ENCODE measurements at places on chromosomes 13 and 19. TPM values are rescaled to one million over a fixed set of nuclear protein-coding genes. Genes with fewer than 3 reads are reported as not detected.

The ZNF543 gene
- total RNA-seq, result 8.0 TPM

The C19orf73 gene
- total RNA-seq, result not detected

The CCNA1 gene
- total RNA-seq, result not detected

The SDHAF1 gene
- total RNA-seq, result 49.7 TPM

The RAB4B gene
- 20.7 TPM for total RNA-seq

The UBE2L5 gene
- not detected for total RNA-seq

The DCT gene
- total RNA-seq, result not detected

The ZNF486 gene
- 5.8 TPM for total RNA-seq

DNA sequence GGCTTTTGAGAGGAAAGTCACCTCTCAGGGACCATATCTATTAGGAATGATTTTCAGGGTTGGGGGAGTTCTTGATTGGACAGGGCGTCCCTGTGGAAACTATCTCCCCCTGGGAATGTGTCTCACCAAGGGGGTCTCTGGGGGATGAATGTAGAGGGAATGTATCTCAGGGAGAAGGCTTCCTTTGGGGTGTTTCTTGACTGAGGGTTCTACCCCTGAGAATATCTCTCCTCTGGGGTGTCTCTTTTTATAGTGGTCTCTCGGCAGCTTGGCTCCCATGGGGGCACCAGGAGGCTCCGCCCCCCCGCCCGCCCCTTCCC is 1.0 kb downstream of the RTBDN start:
- DNase-seq, result no peak

- DNase-seq, result peak; percentile 76
Measured at GRCh38 chr13:97976610-97977521, 23.4 kb downstream of the IPO5 start.

DNA sequence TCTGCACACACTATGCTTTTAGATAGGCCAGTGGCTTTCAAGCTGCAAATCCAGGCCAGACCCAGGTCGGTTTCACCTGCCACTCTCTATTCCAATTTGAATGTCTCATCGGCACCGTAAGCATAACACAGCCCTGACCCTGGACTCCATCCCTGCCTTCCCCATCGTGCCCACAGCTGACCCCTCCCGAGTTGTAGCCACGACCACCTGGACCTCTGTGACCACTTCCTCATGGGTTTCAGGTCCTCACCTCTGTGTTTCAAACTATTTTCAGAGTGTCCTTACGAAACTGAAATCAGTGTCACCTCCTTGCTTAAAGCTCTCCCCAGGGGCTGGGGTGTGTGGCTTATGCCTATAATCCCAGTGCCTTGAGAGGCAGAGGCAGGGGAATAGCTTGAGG is 9.0 kb upstream of the HSH2D start:
- no peak for DNase-seq

GRCh38 chr19:32810452-32810851 is 59.1 kb downstream of the SLC7A9 start:
- DNase-seq, result no peak

DNA sequence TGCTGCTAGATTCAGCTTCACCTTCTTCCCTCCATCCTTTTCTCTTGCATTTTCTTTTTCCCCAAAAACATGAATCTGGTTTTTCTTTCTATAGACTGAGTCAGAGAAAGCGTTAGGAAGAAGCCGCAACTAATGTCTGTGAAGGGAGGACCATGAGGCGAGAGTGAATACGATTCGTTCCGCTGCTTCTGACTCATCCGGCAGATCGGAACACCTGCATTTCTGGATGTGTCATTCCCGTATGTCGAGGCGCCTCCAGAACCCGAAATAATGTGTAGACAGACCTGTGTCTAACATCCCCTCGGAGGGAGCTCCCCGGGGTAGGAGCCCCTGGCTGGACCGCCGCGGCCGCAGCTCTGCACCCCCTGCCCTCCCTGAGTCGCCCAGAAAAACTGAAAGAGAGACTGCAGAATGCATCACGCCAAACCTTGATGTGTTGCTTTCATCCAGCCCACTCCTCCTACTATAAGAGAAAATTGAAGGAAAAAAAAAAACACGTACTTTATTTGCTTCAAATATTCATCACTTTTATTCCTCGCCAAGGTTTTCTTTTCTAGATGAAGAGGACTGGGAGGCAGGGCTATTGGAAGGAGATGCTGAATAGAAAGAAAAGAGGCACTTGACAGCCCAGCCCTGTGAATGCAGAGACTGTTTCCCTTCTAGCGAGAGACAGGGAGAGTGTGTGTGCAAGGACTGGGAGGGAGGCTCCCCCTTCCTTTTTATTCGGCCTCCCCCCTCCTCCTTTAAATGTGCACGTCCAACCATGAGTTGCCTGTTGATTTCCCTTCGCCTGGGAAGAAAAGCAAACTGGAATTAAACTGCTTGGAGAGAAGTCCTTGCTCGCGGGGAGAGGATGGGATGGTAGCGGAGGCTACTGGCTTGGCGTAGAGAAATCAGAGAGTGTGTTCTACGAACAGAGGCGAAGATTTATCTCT is 616 bp upstream of the PCDH17 start:
- DNase-seq, result peak; percentile 23

GRCh38 chr13:46810440-46810839 is 13.5 kb upstream of the ESD start:
- DNase-seq, result peak; percentile 43

GRCh38 chr13:75194717-75195462 is 287.1 kb downstream of the TBC1D4 start:
- no peak for DNase-seq

DNA sequence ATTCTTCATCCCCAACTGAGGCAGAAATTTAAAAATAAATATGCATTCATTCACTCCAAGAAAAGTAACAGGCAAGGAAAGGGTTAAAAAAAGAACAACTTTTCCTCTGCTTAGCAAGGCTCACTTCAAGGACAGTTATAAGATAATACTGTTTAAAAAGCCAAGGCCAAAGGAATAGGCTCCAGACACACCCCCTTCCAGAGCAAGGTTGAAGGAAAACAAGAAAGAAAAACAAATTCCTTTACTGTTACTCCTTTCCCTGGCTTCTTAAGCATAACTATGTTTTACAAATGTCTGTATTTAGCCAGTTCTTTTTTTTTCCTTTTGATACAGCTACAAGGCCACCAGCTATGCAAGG is 8.5 kb downstream of the SIGLEC11 start:
- DNase-seq, result no peak

- DNase-seq, result peak; percentile 69
Measured at GRCh38 chr19:4376991-4377781, 23.2 kb downstream of the SH3GL1 start.

- DNase-seq, result peak; percentile 81
Measured at GRCh38 chr13:84645196-84646012, 763.1 kb upstream of the SLITRK1 start.

- DNase-seq, result peak; percentile 43
Measured at GRCh38 chr13:106570299-106570852, 2.4 kb upstream of the ARGLU1 start.

DNA sequence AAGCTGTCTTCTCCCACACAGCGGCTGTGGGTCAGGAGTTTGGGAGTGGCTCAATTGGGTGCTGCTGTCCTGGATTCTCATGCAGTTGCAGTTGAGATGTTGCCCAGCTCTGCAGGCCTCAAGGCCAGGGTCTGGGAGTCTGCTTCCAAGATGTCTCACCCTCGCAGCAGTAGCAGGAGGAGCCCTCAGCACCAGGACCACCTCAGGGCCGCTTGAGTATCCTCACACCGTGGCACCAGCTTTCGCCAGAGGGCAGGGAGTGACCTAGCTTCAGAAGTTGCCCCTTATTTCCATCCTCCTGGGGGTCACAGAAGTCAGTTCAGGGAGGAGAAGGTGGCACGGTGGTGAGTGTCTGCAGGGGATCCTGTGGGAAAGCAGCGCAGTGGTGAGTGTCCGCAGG is 20.9 kb downstream of the TFDP1 start:
- DNase-seq, result no peak

DNA sequence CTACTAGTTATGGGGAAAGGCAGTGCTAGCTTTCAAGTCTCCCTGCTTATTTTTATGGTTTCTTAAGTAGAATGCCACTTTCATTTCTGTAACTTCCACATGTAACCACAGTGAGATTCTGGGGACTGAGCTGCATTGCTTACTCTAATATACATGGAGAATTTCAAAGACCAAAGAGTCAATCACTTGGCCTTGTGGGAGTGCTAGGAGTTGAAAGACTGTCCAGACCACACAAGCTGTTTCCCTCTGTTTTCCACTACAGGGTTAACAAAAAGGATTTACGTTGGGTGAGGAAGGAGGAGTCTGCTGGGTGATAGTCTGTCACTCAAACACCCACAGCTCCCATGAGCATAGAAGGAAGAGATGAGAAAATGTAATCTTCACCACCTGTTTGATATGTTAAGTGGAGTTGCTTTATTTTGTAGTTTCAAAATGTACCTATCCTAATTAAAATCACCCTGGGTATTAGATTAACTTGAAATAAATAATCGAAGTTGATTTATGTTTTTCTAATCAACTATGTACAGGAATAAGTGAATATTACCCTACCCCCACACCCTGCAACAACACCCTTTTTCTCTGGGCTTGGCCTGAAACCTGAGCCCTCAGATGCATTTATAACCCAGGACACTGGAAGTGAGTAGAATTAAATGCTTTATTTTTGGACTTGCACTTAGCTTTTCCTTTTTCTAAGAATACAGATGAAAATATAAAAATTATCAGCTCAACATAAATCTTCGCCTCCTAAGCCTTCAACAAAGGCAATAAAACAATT is 225.8 kb upstream of the SLC10A2 start:
- DNase-seq, result no peak

DNA sequence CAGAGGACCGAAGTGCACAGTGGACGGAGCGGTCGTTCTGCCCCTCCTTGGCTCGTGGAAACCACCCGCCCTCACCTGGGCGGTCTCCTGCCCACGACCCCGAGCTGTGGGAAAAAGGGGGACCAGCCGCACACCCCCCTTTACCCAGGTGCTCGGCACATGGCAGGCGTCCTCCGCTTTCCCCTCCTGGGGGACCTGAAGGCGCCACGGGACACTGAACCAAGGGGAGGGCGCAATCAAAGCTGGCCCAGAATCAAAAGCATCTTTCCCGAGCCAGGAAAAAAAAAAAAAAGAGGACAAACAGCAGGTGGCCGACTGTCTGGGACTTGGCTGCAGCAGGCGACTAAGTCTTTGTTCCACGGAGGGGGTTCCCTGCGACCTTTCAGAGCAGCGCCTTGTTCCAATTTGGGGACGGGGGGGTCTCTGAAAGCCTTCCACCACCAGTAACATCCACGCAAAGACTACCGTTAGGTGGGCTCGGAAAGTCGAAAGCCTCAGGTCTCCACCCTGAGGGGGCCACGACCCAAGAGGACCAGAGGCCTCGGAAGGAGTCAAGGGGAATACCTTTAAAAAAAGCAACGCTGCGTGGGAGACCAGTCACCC is 1.1 kb downstream of the MBD3 start:
- peak; percentile 32 for DNase-seq

DNA sequence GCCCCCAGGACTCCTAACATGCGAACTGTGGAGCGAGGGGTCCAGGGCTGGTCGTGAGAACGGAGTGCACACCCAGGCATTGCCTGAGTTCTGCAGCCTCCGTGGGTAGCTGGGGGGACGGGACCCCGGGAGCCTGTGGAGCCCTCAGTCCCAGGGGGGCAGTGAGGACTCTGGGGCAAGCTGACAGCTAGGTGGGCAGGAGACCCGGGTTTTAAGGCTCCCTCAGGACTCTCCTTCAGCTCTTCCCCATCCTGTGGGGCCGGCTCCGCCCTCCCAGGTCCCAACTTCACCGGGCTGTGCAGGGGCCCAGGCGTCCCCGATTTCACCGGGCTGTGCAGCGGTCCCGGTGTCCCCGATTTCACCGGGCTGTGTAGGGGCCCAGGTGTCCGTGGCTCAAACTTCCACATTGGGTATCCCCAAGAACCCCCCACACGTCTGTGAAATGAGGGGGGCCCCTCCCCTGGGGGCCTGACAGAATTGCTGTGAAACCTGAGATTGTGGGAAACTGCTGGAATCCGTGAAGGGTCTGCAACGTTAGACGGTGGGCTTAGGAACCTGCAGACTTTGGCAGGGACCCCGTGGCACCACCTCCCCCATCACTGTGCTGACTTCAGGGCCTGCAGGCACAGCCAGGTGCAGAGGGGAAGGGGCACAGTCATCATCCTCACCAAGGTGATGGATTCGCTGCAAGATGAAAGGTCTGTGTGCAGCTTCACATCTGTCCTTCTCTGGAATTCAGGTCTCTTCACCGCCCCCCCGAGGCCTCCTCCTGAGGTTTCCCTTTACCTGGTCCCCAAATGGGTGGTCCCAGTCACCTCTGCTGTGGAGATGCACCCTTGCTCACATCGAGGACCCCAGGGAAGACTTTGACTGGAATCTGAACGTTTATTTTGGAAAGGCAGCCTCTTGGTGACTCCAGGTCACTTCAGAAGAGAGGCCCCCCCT is 73.2 kb upstream of the MCF2L start:
- no peak for DNase-seq

DNA sequence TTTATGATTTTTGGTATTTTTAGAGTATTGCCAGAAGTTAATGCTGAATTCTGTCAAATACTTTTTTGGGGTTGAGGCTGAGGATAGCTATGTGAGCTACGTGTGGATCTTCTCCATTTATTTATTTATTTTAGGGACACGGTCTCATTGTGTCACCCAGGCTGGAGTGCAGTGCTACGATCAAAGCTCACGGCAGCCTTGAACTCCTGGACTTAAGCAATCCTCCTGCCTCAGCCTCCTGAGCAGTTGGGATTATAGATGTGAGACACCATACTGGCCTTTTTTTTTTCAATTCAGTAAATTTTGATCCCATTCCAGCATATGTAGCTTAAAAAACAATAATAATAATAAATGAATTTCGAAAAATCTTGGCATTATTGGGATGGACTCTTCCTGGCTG is 21.1 kb downstream of the ING1 start:
- no peak for DNase-seq

DNA sequence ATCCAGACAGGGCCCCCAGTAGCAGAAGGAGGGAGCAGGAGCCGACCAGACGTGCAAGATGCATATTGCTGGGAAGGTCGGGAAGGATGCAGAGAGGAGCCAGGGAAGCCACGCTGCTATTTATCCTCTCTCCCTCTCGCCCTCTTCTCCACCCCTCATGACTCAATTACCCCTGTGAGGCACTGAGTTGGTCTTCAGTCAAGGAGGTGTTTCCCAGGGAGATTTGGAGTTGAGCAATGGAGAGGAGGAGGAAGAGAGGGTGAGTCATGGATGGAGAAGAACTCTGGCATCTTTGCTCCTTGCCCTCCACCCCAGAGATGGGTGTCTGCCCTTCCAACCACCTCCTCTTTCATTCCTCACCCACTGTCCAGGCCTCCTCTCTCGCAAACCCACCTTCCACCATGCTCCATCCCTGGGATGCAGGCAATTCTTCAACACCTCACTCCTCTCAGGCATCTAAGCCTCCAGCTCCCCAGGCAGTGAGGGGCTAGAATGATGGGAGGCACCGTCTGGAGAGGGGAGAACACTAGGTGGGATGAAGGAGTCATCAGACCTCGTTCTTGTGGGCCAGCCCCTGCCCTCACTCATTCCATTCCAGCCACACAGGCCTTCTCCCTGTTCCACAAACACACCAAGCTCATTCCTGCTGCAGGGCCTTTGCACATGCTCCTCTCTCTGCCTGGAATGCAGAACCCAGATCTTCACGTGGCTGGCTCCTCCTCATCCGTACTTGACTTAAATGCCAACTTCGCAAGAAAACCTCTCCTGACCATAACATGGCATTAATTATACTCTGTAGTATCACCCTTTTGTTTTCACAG is at the start of gene SBSN:
Gene SBSN (minus strand): TSS at position 94 of the 821 bp plus-strand sequence. CDS start 30 bp downstream, at position 64.
- DNase-seq, result peak; percentile 94
